ENCODE measurements at places on chromosomes 12 and 14.

- peak; percentile 66 for DNase-seq
These were observed 2.2 kb downstream of the PLEKHG6 start for GRCh38 chr12:6312529-6313325.

DNA sequence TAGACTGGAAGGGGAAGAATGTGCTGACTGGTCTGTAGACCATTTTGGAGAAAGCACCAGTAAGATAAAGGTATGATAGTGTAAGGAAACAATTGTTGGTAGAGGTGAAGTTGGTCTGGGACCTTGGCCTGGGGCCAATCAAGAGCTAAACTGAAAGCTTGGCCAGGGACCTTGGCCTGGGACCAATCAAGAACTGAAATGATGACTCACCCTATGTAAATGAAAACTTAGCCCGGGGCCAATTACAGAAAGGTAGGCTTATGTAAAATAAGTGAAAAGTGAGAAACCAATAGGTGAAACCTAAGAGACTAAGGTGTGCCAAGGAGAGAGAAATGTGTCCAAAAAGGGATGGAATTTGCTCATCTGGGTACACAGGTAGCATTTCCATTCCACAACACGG is 776.0 kb downstream of the C12orf50 start:
- no peak for DNase-seq

DNA sequence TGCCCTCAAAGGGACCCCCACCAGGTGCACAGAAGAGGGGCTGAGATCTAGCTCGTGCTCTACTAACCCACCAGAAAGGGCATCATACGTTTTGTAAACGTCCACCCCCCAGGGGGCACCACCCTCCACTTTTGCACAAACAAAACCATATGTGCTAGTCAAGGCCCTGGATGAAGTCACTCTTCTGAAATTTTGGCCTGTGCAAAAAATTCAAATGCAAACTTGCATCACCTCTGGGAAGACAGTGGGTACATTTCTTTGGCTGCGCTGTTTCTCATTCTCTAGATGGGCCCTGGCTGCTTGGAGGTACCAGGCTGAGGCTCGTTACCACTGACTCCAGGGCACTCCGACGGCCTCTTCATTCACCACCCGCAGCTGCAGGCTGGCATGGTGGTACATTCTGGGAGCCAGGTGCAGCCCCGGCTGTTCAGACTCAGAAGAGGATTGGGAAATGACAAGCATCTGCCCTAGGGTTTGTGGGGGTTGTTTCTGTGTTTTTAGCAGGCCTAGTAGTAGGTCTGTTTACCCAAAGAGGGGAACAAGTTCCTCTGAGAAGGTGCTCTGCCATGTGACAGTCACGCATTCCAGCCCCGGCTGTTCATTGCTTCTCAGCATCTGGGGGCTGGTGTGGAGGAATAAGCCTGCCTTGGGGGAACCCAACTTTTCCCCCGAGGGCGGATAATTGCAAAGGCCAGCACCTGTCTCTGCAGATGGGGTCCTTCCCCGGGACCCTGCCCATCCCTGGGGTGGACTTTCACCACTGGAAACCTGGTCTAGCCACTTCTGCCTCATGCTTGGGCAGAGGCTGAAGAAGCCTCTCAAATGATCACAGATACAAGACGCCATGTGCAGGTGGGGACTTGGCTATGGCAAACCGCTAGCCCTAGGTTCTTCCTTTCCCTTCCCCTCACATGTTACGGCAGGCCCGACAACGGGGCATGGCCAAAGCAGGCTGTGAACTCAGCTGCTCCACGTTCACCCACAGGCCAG is 147.6 kb downstream of the DPF3 start:
- DNase-seq, result peak; percentile 74

GRCh38 chr12:13203034-13203922 is 6.8 kb downstream of the EMP1 start:
- DNase-seq, result peak; percentile 95

GRCh38 chr12:70645494-70646317 is 8.5 kb upstream of the PTPRB start:
- peak; percentile 34 for DNase-seq

DNA sequence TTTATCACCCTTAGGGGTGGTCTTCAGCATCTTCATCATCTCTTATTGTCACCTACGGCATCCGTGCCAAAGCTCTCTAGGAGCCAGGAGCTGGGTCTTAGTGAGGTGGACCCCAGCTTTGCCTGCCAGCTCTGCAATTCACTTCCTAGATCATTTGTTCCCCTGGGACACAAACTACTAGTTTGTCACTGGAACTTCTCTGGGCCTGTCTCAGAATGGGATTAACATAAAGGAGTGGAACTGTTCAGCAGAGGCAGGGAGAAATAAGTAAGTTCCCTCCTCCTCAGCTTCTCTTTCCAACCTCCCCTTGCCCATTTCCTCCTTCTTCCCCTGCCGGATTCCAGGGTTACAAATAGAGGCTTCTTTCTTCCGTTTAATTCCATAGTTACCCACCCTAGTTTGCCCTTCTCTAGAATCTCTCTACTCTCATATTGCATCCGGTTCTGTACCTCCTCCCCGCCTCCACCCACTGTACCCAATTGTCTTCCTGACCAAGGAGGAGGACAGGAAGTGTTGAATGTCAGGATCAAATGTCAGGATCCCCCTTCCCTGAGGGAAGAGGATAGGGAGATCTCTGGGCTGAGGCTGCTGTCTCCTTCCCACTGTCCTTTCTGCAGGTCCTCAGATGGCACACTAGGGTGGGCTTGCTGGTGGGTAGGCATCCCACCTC is 25.0 kb downstream of the LARP4 start:
- no peak for DNase-seq

- DNase-seq, result peak; percentile 25
These were observed 10.8 kb upstream of the TCTN2 start for GRCh38 chr12:123659996-123660727.

- DNase-seq, result no peak
These were observed 1.8 kb downstream of the MARCHF9 start for GRCh38 chr12:57756406-57757341.

DNA sequence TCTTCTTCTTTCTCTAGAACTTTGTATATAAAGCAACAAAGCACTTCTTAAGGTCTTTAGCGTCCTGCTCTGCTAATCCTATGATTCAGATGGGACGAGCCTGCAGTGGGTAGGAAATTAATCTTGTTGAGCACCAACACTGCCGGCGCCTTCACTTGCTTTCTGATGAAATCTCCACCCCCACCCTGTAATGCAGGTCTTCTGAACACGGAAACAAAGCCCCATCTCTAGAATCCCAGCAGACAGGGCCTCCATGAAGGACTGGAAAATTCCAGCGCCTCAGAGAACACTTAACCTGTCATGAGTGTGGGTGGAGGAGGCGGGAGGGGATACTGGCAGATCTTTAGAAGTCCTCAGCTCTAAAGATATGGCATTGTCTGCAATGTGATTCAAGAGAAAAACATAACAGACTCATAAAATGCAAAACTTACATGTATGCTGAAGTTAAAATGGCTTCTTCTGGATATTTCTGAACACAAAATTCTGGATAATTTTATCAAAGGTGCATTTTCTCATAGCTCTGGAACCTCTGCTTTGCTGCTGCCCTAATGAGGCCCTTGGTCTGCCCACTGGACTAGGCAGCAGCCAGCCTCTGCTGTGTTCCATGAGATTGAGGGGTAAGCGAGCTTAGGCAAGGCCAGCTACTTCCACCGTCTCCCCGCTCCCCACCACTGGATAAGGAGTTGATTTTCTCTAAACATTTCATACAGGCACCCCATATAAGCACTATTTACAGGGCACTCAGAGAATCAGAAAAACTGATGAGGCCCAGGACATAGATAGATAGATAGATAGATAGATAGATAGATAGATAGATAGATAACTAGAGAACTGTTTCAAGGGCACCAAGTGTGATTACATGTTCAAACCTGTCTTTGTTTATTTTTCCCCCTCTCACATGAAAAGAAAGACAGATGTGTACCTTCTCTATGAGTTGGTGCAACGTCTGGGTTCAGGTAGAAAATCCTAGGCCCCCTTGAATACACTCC is 43.1 kb downstream of the ZFP36L1 start:
- DNase-seq, result no peak

DNA sequence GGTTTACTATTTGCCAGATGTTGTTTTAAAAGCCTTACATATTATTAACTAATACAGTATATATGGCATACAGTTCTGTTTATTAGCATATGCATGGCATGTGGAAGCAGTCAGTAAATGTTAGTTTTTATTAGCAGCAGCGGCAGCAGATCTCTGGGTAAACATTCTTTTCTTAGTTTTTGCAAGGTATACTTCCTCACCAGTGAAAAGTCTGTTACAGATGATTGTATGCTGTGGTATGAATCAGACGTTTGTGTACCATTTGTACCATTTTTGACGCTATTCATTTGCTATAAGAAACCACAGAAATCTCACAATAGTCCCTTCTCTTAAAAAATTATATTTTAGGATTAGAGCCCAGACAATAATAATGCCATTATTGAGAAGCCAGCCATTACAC is 17.8 kb downstream of the STK38L start:
- no peak for DNase-seq

GRCh38 chr14:82394916-82395315 is 861.3 kb upstream of the SEL1L start:
- no peak for DNase-seq

- DNase-seq, result no peak
These were observed 17.4 kb upstream of the DRAM1 start for GRCh38 chr12:101859664-101860607.

- no peak for DNase-seq
These were observed 12.2 kb downstream of the RPH3A start for GRCh38 chr12:112803620-112804282.

GRCh38 chr14:100786131-100786530 is 39.8 kb upstream of the MEG3 start:
- DNase-seq, result no peak

GRCh38 chr14:53295985-53296582 is 143.0 kb upstream of the DDHD1 start:
- no peak for DNase-seq

DNA sequence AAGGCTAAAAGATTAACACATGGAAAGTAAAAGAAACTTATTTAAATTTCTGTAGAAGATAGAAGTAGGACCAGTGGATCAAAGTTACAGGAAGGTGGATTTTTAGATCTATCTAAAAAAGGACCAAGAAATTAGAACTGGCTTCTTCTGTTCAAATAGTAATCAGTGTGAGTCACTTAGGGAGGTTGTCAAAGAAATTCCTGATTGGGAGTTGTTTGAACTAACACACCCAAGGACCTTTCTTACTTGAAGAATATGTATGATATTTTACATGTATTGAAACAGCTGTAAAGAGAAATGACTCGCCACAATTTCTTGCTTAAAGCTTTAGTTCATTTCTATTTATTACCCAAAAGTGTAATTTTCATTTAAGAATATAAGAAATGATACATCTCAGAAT is 256.9 kb downstream of the RAD51B start:
- DNase-seq, result no peak

DNA sequence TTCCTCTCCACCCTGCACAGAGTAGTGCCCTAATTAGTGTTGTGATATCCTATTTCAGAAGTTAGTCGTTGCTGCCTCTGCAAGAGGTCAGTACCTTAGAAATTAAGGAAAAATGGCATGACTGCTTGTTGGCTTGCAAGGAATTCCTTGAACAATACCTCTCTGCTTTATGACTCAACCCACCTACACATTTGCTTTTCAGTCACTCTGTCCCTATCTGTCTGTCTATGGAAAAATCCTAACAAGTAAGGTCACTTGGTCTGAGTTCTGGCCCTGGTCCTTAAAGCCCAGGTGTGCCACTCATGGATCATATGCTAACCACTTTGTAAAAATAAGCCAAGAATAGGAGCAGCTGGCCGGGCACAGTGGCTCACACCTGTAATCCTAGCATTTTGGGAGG is 116.4 kb upstream of the ATF1 start:
- no peak for DNase-seq

- DNase-seq, result no peak
These were observed 40.2 kb downstream of the MYF5 start for GRCh38 chr12:80756875-80757274.

- DNase-seq, result no peak
These were observed 83.8 kb upstream of the DNM1L start for GRCh38 chr12:32595251-32595650.

- DNase-seq, result no peak
These were observed 2.6 kb downstream of the LRRC10 start for GRCh38 chr12:69608114-69608513.

GRCh38 chr12:113108308-113108707 is 27.3 kb downstream of the RASAL1 start:
- no peak for DNase-seq

- DNase-seq, result no peak
These were observed 840 bp downstream of the MRPL52 start for GRCh38 chr14:22830443-22831010.

DNA sequence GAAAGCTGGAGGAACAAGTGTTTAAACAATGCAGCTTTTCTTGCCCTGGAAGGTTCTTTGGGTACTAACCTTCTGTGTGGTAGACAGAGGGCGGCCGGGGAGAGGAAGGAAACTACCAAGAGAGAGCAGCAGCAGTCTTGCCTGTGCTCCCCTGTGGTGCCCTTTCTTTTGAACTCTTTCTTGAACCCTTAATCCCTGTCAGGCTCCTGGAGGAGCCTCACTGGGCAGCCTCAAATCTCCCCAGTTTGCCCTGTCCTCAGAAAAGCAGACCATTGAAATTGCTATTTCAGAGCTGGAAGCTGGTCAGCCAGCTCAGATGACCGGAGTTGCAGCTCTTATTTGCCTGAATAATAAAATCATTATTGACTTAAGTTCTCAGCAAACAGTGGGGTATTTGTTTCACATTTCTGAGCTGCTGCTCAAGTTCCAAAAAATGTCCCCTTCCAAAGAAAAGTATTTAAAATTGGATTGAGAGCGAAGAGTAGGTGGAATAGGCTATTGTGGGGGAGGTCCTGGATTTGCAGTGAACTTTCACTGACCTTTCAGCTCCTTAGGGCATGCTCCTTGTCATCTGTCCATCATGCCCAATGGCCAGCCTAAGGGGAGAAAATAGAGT is 42.1 kb upstream of the RNASE3 start:
- DNase-seq, result no peak

DNA sequence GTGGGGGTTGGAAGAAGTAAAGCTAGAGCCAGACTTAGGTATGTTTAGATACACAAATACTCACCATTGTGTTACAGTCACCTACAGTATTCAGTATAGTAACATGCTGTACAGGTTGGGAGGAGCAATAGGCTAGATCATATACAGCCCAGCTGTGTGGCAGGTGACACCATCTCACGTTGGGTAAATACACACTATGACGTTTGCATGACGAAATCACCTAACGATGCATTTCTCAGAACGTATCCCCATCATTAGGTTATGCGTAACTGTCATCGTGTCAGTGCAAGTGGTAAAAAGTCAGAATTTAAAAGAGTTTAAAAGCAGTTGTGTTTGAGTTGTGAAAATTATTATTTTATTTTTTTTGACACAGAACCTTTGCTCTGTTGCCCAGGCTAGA is 167.1 kb downstream of the APAF1 start:
- no peak for DNase-seq

- DNase-seq, result no peak
These were observed 54.1 kb downstream of the KSR2 start for GRCh38 chr12:117914686-117915085.

Data from lower leg skin (tissue), 4 donors.